RWPE2 (cell line): ENCODE measurements at places on chromosomes 16 and 17.

GRCh38 chr16:56617212-56618085 lies 8.1 kb upstream of the MT1E start:
- no peak for DNase-seq

DNA sequence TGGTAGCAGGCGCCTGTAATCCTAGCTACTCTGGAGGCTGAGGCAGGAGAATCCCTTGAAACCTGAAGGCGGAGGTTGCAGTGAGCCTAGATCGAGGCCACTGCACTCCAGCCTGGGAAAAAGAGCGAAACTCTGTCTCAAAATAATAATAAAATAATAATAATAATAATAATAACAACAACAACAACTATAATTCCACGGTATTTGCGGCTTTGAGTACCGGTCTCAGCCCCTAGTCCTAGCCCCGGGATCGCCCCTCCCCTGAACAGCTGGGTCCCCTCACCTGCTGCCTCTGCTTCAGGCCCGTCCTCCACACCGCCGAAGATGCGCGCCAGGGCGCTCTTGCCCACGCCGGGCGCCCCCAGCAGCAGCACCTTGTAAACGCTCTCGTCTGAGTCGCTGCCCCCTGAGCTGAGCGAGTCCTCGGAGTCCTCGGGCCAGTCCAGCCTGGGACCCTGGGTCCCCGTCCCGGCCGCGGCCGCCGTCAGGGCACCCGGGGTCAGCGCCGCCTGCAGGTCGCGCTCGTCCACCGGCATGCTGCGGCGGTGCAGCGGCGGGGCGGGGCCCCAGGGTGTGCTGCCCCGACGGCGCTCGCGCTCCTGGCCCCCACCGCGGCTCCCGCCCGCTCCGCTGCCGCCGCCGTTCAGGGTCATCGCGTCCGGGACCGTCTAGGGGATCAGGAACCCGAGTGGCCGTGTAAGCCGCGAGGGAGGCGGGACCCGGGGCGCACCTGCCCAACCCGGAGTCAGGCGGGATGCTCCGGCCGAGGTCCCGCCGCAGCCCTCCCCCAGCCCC lies 611 bp downstream of the RRAD start:
- no peak for DNase-seq

GRCh38 chr17:27947005-27947406 lies 53.8 kb upstream of the LYRM9 start:
- DNase-seq: no peak

DNA sequence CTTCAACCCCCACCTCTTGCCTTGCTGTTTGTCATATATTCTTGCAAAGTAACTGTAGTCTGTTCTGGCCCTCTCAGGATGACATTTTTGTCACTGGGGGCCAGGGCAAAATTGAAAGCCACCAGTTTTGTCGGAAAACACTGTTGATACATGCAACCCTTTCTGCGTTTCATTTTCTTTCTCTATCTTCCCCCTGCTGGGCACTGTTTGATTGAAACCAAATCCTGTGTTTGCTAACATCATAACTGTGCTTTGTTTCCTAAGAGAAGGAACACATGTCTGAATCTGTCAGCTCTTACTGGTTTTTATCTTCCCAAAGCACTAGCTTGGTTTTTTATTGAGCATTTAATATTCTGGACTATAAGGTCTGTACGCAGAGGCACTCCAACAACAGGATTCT lies 11.7 kb upstream of the CPPED1 start:
- no peak for DNase-seq

DNA sequence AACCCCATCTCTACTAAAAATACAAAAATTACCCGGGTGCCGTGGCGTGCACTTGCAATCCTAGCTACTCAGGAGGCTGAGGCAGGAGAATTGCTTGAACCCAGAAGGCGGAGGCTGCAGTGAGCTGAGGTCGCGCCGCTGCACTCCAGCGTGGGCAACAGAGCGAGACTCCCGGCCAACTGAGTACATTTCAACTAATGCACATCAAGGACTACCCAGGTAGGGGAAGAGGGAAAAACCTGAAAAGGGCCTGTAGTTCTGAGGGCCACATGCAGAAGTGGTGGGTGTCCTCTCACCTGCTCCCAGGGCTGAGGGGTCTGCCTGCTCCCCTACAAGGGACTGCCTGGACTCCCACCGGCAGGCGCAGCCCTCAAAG lies 584 bp upstream of the SLC16A5 start:
- DNase-seq: no peak

- DNase-seq: no peak
These were observed 294.7 kb downstream of the IRF8 start for GRCh38 chr16:86193528-86194193.
